HL-60 (cell line): ENCODE measurements at places on chromosomes 2 and 18.

- no peak for DNase-seq
Measured at GRCh38 chr2:47073641-47074040, 81.5 kb downstream of the STPG4 start.

DNA sequence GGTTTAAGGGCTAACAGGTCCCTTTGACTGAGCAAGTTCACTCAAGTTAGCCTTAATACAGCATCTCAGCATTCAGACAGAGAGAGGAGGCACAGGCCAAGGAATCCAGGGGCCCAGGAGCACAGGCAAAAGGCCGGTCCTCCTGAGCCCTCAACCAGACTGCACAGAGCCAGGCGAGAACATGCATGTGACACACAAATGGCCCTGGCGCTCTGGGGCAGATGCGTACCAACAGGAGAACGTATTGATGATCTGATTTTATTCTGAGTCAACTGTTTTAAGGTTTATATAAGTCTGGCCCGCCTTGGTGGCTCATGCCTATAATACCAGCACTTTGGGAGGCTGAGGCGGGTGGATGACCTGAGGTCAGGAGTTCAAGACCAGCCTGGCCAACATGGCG, 34.9 kb downstream of the KCNIP3 start:
- DNase-seq = no peak

- DNase-seq = no peak
Measured at GRCh38 chr2:18903750-18904149, 314.4 kb upstream of the NT5C1B start.

- no peak for DNase-seq
Measured at GRCh38 chr2:96083989-96084857, 32.1 kb downstream of the ADRA2B start.

GRCh38 chr2:229896857-229897256, 25.0 kb downstream of the TRIP12 start:
- DNase-seq = no peak

- DNase-seq = no peak
Measured at GRCh38 chr2:74267068-74267467, 68.7 kb downstream of the MTHFD2 start.

- no peak for DNase-seq
Measured at GRCh38 chr2:11242542-11243174, 87.4 kb downstream of the SLC66A3 start.

- no peak for DNase-seq
Measured at GRCh38 chr18:74806700-74807416, 209.2 kb downstream of the ZNF407 start.

DNA sequence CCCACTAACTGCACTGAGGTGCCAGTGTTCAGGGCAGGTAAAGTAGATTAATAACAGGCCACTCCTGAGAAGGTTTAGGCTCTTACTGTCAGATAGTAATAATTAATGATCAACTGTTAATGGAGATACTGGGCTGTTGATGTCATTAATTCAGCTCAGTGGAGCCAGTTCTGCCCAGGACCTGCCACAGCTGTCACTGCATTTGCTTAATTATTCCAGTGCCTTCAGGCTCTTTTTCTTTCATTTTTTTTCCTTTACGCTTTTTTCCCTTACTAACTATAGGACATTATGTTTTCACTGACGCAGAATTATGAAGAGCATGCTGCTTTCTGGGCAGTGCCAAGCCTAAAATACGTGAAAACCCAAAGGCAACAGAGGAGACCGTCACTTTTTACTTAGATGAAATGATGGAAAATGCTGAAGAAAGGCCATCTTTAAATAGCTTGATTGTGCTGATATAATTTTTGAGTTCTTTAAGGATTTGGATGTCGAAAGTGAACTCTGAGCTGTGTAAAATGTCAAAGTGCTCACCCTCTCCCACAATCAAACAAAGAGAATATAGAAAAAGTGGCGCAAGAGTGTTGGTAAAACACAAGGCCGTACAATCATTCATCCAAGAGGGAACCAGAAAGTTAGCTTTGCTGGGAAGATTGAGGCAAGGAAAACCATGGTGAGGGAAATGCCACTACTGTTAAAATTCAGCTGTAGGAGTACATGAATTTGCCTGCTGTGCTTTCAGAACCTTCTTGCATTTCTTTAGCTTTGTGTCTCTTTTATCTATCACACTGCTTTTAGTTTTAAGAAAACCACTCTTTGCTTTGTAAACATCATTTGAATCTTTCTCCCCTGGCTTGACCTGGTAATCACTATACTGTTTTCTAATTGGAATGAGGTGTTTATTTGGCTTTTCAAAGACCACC, 192.0 kb upstream of the ZEB2 start:
- no peak for DNase-seq

GRCh38 chr18:63421514-63421913, 762 bp downstream of the VPS4B start:
- DNase-seq = peak; percentile 37
